ENCODE measurements at places on chromosomes 2 and 18.

DNA sequence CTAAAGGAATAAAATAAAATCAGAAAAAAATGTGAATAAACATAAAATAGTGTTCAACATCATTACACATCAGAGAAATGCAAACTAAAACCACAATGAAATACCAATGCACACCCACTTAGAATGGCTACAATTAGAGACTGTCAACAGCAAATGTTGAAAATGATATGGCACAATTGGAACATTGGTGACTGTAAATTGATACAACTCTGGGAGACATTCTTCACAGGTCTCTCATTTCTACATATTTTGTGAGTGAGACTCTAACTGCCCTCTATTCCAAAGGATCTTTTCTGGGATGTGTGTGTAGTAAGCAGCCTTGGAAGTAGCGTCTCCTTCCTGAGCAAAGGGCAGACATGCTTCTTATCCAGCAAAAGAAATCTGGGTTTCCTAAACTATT, 323.0 kb downstream of the FBXO15 start:
- DNase-seq: no peak

GRCh38 chr2:45884126-45884525, 232.7 kb downstream of the PRKCE start:
- DNase-seq: no peak

DNA sequence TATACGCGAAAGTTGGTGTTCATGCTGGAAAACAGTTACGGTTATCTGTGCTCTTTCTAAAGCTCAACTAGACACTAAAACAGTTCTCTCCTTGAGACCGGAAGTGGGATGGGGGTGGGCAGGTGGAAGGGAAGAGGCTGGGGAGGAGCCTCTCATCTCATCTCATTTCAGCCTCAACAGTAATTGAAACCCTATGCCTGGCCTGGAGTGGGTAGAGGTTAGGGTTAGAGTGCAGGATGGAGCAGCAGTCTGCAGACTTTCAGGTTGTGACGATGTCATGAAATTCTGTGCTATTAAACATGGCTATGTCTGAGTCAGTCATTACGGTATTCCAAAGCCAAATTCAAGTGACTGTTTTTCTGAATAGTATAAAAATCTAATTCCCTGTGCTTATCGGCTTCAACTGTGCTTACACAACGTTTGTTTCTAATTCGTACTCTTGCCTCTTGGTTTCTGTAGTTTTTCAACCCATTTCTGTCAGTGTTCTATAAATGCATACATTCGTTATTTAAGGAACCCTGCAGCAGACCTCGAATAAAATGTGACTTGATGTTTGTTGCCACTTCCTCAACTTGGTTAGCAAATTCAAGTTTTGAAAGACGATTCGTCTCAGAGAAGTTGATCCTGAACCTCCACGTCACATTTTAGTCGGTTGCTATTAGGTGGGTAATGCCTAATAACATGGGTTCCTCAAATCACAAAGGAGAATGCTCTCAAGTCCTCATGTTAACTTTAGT, 75.8 kb upstream of the TCF7L1 start:
- no peak for DNase-seq

DNA sequence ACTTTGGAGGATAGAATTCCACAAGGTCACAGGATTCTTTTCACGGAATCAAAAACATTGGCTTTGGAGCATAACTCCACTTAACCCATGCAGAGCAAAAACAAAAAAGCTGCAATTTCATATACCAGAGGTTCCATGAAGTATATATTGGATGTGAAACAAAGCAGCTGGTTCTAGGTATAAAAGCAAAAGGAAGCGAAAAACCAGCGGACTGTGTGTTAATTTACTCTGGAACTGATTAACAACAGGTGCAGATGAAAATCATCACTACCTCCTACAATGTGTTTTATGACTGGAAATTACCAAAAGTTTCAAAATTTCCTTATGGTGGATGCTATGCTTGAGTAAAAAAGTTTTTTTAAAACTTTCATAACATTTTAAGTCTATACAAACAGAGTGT, 54.4 kb upstream of the LINC00305 start:
- DNase-seq: no peak

DNA sequence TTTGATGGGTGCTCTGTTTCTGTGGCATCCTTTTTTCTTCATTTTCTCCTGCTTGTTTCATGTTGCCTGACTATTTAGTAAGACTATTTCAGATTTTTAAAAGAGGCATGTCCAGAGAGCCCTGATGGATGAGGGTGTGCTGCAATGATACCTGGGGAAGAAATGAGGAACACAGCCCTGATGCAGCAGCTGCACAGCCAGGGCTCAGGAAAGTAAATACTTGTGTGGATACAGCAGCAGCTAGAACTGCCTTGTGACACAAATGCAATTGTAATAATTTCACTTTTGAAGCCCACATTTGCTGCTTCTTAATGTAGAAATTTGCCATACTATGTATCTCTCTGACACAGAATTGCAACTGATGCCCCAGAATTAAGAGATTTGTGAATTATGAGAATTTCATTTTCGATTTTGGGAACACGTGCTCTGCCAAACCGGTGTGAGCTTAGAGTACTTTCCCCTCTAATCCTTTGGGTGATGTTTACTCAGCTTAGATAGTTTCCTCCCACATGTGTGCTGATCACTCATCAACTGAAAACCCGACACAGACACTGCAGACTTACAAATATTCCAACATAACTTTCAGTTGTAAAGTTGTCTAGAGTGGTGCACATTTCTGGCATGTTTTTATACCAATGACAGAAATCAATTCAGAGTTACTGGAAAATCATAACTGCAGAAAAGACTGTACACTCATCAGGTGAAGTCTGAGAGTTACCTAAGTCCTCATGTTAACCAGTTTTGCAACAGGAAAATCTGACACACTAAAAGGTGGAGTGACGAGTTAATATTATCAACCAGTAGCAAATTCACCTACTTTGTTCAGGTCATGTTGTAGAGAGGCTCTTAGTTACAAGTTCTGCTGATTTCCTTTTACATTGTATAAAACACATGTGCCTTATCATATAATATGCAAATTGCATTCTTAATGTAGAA, 383.4 kb downstream of the CBLN2 start:
- no peak for DNase-seq

Data from hematopoietic multipotent progenitor cell treated with erythropoietin and hydrocortisone succinate and interleukin-3 and kit ligand, for 15 days (in vitro differentiated cells).